ENCODE measurements at places on chromosomes 5 and 9.

GRCh38 chr5:63690546-63690945 lies 271.7 kb downstream of the HTR1A start:
- DNase-seq, result no peak

DNA sequence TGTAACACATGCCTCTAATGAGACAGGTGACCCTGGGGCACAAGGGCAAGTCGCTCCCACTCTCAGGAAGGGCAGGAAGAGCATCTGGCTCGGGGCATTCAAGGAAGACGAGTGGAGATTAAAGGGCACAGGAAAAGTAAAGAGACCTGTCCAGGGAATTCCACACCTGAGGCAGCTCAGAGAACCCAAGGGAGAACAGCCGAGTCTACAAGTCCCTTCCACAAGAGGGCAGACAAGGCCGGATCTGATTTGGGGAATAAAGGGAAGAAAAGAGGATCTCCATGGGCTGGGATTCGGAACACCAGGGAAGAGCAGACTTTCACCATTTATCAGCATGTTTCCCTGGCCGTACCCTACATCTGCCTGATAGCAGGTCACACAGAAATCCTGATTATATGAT lies 28.1 kb downstream of the GPX3 start:
- DNase-seq, result no peak

DNA sequence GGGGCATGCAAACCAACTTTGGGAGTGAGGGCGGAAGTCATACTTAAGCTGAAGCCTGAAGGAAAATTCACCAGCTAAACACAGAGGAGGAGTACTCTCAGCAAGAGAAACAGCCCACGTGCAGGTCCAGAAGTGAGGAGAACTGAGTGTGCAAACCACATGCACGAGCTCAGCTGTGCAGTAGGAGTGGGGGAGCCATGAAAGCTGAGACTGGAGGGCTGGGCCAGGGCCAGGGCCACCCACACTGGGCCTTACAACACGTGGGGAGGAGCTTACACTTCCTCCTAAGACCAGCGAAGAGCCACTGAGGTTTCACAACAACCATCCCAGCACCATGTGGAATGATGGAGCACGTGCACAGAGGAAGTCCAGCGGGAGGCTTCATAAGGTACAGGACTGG lies 9.3 kb upstream of the WWC1 start:
- DNase-seq, result no peak

DNA sequence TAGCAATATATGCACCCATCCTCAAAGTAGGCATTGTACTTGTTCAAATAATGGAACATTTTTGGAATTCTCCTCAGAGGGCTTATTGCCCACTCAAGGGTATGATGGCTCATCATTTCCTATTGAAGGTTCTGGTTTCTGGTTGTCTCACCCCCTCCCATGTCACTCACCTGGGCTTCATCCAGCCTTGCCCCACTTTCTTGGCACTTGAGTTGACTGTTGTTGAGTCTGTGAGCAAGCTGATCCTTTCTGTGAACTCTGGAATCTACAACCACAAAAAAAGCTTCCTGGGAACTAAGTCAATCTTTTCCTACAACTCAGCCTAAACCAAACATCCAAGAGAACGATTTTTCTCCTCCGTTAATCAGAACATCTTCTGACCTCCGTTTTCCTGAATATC lies 73.9 kb upstream of the ANKH start:
- DNase-seq, result no peak

DNA sequence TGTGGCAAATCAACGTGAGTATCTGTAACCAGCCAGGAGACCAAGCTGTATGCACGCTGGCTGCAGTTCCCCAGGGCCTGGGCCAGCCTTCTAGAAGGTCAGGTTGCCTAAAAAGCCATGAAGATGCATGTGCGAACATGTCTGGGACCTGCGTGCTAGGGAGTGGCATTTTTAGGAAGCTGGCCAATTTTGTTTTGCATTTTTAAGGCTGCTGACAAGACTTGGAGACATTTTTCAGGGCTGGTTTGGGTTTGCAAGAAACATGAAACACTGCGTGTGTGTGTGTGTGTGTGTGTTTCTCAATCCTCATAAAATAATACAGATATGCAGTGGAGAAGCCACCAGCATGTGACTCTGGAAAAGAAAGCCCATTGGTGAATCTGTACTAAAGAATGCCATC lies 5.1 kb downstream of the TGFBI start:
- no peak for DNase-seq

GRCh38 chr5:96601200-96601599 lies 61.0 kb upstream of the CAST start:
- DNase-seq, result no peak

DNA sequence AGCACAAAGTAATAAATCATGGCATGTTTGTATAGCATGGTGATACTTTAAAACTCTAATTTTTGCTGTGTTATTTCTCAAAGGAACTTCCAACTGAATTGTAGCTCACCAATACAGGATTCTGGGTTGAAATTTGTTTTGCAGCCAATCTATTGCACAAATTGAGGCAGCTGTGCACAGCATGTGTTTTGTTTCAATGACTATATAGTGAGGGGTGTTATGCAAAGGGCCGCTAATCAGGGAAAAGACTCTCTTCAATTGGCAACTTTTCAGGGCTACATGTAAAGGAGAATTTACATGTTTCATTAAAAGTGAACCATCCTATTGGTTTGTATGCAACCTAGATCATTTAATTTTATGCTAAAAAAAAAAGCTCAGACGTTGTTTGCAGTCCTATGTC lies 44.6 kb downstream of the PLPPR1 start:
- DNase-seq, result no peak

GRCh38 chr9:16601991-16602390 lies 268.5 kb downstream of the BNC2 start:
- DNase-seq, result no peak

DNA sequence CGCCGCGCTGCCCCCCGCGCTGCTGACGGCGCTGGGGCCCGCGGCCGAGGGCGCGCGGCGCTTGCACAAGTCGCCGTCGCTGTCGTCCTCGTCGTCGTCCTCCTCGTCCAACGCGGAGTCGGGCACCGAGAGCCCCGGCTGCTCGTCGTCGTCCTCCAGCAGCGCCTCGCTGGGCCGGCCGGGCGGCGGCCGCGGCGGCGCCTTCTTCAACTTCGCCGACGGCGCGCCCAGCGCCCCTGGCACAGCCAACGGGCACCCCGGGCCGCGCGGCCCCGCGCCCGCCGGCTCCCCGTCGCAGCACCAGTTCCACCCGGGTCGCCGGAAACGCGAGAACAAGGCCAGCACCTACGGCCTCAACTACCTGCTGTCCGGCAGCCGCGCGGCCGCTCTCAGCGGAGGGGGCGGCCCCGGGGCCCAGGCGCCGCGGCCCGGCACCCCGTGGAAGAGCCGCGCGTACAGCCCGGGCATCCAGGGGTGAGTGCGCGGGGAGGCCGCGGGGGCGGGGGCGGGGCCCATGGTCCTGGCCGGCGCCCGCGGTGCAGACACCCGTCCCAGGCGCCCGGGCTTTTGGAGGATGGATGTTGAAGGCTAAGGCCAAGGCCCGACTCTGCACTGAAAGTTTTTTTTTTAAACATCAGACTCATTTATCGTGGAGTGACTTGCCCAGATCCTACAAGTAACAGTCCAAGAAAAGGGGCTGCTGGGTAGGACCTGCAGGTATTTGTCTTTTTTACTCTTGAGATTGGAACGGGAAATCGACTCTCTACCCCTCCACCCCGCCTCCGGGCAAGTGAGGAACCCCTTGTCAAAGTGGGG lies 1.2 kb downstream of the TENT4A start:
- no peak for DNase-seq

DNA sequence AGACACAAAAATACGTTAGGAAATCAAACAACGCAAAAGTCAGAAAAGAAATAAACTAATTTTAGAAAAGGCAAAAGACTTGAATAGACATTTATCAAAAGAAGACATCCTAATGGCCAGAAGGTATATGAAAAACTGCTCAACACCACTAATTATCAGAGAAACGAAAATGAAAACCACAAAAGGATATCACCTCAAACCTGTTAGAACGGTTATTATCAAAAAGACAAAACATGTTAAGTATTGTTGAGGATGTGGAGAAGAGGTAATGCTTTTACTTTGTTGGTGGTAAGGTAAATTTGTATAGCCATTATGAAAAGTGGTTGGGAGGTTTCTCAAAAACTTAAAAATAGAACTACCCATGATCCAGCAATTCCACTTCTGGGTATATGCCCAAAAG lies 230.0 kb upstream of the RGMB start:
- DNase-seq, result no peak

DNA sequence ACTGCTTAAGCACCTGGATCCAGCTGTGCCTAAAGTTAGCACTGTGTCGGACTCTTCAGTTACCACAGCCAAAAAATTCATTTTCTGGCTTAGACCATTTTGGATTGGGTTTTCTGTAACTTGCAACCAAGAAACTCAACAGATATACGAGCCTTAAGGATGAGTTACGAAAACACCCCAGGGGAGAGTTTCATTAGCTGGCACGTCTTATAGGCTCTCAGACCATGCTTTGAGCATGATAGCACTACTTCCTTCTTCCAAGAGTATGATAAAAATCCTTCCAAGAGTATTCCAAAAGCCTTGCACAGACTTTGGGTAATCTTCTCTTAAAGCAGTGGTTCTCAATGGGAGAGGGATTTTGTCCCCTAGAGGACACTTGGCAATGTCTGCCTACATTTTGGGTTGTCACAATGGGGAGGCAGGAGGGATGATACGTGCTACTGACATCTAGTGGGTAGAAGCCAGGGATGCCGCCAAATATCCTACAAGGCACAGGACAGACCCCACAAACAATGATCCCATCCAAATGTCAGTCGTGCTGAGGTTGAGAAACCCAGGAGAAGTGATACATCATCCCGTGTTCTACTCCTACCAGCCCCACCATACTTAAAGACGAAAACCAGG lies 64.8 kb downstream of the SMIM23 start:
- DNase-seq, result no peak

GRCh38 chr5:53820802-53821171 lies 260.3 kb downstream of the NDUFS4 start:
- DNase-seq, result no peak

All from esophagus squamous epithelium (tissue), 5 donors.